Stimulated activated CD4-positive, alpha-beta T cell treated with anti-CD3 and anti-CD28 coated beads, Interleukin-1b, Interleukin-23, amount 100 ng/mL, for 1 hour (primary cell): ENCODE measurements at places on chromosomes 7 and 10.

DNA sequence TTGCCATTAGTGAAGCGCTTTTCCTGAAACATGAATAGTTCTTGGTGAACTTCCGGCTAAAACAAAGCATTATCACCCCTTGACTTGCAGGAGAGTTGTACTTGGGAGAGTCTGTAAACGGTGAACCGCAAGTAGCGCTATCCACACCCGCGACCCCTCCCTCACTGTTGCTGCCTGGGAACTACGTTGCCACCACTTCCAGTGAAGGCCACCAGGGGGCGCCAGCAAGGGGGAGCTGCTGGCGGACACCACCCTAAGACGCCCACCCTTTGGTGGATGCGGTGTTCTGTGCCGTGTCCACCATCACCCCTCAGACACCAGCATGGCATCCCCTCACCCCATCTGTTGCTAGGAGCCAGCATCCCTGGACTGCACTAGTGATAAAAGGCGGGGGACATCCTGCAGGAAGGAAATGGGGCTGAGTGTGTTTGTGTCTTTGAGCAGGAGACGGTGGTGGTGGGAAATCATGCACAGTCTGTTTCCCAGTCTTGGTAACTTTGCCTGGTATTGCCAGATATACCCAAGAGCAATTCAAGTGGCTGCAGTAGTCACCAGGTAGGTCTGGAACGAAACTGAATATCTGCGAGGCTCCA, 298.2 kb downstream of the FRMD4A start:
- DNase-seq = no peak

- DNase-seq = no peak
These were observed 349.3 kb downstream of the CXCL12 start for GRCh38 chr10:44035474-44036197.

- no peak for DNase-seq
These were observed 36.7 kb upstream of the BTBD16 start for GRCh38 chr10:122234416-122234815.

DNA sequence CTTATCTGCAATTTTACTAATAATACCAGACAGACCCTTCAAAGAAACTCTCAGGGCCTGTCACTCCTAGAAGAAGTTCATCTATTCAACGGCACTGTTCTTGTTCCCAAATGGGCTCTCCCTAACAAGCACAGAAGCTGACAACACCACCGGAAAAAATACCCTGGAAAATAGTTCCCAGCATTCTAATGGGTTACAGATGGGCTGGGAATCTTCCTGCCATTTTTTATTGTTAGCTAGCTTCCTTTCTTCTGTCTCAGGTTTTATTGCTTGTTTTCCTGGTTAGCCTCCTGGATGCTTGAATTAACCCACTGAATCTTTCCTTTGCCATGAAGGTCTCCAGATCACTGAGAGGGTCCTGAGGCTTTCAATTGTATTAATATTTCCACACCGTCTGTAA, 689.8 kb upstream of the NRP1 start:
- DNase-seq = no peak

DNA sequence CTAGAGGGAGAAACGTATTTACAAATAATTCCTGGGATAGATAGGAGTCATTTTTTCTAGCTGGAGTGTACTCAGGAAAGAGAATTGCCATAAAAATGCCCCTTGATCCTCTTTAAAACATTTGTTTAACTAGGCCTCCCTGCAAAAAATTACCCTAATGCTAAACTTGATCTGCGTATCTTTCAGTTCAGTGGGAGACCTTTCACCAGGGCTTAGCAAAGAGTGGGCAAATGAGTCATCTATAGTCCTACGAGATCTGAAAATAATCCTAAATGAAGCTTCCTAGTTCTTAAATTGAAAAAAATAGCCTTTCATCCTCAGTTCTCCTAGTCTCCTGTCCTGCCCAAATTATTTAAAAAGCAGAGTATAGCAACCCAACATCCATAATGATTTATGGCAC, 198.6 kb upstream of the FRMD4A start:
- no peak for DNase-seq

DNA sequence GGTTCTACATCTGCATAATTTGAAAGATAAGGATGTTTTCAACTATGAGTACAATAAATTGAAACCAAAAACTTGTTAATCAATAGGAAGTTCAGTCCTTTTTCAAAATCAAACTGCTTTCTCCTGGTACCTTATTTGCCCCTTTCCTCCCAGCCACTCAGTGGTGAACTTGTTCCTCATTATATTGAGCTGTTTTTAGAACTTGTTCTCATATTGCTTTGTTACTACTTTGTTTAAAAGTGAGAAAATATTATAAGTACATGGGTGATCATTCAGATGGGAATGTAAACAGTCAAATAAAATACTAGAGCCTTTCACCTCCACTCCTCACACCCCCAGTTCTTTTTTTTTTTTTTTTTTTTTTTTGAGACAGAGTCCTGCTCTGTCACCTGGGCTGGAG, 17.2 kb downstream of the UBE3C start:
- no peak for DNase-seq

- DNase-seq = no peak
These were observed 109.6 kb downstream of the MACC1 start for GRCh38 chr7:20107582-20107981.

DNA sequence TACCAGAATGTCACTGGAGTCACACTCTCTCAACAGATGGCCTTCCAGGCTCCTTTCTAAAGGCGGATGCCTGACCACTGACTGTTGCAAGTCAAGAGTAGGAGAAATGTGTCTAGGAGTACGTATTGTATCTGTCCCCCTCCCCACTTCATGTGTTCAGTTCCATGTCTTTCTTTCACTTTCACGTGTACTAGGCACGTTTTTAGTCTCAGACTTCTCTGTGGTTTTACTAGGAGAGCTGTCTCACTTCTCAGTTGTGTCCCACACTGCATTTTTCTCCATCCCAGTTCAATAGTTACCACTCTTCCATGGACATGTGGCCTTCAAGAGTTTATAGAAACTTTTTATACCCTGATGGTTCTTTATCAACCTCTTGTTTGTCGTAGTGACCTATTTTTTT, 893.0 kb downstream of the NRG3 start:
- DNase-seq = no peak

GRCh38 chr7:20831956-20832355, 45.3 kb upstream of the SP8 start:
- no peak for DNase-seq
